Esophagus squamous epithelium (tissue), 5 donors: ENCODE measurements at places on chromosomes 4 and X. TPM values are rescaled to one million over a fixed set of nuclear protein-coding genes. Genes with fewer than 3 reads are reported as not detected.

The CLDN34 gene
- 3.1 TPM for total RNA-seq

The PCDH11X gene
- total RNA-seq = not detected

The UPF3B gene
- total RNA-seq = 2.8 TPM

The KIAA1210 gene
- total RNA-seq = not detected

The RGN gene
- total RNA-seq = 0.44 TPM

The PGAM4 gene
- not detected for total RNA-seq

DNA sequence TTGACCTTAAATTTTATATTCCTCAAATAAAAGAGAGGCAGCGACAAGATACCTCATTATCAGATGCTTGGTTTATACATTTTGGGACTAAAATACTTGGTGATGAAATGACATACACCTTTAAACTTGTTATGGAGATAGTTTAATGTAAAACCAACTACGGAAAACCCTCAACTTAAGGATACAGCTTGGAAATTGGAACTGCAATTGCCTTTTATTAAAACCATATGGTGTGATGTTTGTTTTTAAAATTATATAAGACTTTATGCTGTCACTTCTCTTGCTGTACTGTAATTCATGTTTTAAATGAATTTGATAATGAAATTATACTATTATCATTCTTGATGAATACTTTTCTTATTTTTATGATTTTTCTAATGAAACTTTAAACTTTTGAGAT lies 25.9 kb downstream of the METTL14 start:
- no peak for DNase-seq

DNA sequence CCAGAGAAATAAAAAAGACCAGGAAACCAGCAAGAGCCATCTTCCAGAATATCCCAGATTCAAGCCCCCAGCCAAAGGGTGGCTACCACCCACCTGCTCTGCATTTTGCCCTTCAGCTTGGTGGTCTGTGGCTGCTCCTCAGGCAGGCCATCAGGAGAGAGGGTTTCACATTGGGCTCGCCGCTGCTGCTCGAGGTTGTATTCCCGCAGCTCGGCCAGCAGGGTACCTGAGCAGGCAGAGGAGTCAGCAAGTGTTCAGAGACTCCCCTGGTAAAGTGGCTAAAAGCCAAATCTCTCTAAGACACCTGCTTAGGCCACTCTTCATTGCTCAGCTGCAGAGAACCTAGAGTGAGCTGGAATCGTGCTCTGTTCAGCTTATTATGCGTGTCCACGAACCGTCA lies 110.8 kb upstream of the HSD17B10 start:
- no peak for DNase-seq

DNA sequence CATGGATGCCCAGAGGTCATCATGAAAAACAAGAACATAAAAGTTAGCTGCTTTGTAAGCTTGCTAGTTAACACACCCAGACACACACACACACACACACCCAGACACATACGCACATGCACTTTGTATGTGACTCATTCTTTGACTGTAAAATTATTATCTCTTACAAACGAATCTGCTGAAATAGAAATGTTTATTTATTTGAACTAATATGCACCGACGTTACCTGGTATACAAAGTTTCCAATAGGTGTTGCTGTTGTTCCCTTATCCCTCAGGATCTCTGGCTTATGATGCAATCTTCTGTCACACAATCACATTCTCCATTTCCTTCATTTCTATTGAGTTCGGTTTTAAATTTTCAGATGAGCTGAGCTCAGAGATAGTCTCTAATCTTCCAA lies 209.3 kb downstream of the PTTG2 start:
- DNase-seq = no peak

DNA sequence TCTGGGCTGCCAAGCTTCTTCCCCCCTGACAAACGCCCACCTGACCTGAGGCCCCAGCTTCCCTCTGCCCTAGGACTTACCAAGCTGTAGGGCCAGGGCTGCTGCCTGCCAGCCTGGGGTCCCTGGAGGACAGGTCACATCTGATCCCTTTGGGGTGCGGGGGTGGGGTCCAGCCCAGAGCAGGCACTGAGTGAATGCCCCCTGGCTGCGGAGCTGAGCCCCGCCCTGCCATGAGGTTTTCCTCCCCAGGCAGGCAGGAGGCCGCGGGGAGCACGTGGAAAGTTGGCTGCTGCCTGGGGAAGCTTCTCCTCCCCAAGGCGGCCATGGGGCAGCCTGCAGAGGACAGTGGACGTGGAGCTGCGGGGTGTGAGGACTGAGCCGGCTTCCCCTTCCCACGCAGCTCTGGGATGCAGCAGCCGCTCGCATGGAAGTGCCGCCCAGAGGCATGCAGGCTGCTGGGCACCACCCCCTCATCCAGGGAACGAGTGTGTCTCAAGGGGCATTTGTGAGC lies 37.0 kb downstream of the HTRA3 start:
- no peak for DNase-seq

DNA sequence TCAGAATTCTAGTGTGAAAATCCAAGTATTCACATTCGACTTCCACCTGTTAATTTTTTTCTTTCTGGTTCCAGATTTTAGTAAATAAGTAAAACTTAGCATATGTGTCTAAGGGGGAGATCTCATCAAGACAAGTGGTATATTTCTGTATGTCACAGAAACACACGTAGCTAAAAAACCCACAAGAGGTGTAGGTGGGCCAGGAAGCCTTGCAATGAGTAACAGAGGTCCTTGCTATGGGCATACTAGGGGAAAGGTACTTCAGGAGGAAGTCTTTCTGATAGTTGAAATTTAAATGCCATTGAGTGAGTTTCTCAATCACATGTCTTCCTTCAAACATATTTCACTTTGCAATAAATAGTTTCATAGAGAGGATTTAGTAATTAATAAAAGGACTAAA lies 315.8 kb downstream of the MID1IP1 start:
- no peak for DNase-seq

- DNase-seq = no peak
These were observed 1.2 kb downstream of the UCHL1 start for GRCh38 chr4:41257906-41258305.

GRCh38 chr4:126718136-126718535 lies 914.6 kb upstream of the INTU start:
- DNase-seq = no peak

GRCh38 chr4:104919406-104919805 lies 227.3 kb upstream of the TET2 start:
- DNase-seq = no peak

GRCh38 chrX:148732743-148733142 lies 232.3 kb downstream of the AFF2 start:
- no peak for DNase-seq

DNA sequence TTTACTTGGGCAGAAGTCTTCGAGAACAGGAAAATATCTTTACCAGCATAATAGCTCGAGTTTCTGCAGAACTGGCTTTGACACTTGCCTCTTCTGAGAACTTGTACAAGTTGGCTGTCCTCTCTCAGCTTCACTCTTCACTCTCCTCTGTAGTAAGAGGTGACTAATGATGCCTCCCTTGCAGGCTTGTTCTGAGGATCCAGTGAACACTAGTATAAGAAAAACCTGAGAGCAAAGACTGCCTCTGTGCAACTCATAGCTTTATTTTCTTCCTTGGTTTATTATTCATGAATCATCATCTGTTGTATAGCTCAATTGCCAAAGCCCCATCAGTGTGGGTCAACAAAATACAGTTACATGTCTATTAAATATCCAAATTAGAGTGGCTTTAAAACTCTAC lies 266.7 kb upstream of the CLNK start:
- no peak for DNase-seq

GRCh38 chrX:124433186-124433585 lies 86.8 kb downstream of the SH2D1A start:
- DNase-seq = no peak

GRCh38 chr4:67571975-67572374 lies 13.4 kb downstream of the STAP1 start:
- no peak for DNase-seq

GRCh38 chrX:34900691-34901090 lies 41.9 kb upstream of the FAM47B start:
- DNase-seq = no peak

DNA sequence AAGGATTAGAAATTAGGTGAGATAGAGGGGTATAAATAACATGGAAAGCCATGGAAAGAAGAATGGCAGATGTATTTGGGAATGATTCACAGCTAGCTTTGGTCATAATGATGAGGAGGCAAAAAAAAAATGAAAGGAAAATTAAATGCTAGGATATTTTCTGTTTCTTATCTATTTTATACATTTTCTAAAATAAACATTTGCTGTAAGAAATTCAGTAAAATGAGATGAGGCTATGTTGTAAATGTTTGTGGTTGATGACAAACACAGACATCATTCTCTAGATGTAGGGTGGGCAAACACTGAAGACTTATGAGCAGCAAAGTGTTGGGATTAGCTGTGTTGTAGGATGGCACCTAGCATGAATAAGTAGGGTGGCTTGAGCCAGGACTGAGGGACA lies 407.1 kb downstream of the IL15 start:
- no peak for DNase-seq

- DNase-seq = no peak
These were observed 26.1 kb downstream of the FAM47E start for GRCh38 chr4:76277667-76278066.

- DNase-seq = no peak
These were observed 62.0 kb downstream of the MBNL3 start for GRCh38 chrX:132426695-132427281.

DNA sequence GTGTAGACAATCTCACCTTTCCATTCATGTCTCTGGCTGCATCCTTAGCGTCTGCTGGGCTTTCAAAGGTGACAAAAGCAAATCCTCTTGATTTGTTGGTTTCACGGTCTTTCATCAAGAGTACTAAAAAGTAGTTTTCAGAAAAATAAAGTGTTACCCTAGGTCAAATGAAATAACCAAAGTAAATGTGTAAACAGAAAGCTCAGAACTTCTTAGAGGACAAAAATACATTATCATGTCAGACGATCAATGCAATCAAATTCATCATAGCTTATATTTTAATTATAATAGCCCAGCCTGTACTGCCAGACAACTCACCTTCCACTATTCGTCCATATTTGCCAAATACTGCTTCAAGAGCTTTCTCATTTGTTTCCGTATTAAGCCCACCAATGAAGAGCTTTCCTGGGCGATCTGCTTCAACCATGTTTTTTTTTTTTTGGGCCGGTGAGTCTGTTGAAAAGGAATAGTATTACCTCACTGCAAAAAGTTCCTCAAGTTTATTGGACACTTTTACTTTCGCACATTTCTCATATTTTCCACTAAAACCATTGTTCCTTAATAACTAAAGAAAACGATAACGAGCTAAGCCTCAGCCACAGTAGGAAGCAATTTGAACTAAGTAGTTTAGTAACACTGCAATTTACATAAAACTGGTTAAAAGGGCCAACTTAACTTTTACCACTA lies 1.4 kb downstream of the RBMX start:
- DNase-seq = no peak

DNA sequence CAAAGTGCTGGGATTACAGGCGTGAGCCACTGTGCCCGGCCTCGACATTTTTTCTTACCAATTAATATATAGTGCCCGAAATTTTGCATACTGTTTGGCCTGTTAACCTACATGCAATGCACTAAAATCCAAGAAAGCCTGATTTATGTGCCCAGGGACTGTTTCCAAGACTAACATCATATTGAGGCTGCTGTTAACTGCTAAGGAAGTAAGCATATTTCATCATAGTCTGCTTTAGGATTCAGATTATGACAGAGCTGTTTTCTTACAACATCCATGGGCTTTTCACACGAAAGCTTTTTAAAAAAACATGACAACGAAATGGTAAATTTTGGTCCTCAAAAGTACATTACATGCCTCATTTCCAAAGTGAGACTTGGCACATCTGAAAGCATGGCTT lies 84.4 kb downstream of the STOX2 start:
- no peak for DNase-seq

- no peak for DNase-seq
These were observed 54.9 kb upstream of the MTM1 start for GRCh38 chrX:150513544-150513943.

DNA sequence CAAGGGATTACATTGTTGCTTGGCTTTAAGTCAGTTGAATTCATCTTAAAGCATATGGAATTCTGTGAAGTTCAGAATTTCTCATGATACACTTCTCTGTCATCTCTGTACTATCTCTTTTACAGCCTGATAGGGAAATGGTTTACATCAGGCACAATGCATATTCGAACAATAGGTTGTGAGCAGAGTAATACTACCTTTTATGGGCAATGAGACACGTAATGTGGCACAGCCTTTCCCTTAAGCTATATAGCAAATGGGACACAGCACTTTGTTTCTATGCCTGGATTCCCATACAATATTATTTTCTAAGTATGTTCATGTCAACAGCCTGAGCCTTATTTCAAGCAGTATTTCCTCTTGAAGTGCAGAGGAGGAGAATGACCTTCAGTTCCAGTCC lies 58.4 kb downstream of the SYNPO2 start:
- no peak for DNase-seq

DNA sequence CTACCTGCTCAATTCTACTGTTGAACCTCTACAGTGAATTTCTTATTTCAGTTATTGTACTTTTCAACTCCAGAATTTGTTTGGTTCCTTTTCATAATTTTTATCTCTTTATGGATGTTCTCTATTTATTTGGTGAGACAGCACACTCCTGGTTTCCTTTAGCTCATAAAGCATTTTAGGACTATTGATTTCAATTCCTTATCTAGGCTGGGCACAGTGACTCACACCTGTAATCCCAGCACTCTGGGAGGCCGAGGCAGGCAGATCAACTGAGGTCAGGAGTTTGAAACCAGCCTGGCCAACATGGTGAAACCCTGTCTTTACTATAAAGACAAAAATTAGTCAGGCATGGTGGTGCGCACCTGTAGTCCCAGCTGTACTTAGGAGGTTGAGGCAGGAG lies 57.7 kb downstream of the THOC2 start:
- DNase-seq = no peak

DNA sequence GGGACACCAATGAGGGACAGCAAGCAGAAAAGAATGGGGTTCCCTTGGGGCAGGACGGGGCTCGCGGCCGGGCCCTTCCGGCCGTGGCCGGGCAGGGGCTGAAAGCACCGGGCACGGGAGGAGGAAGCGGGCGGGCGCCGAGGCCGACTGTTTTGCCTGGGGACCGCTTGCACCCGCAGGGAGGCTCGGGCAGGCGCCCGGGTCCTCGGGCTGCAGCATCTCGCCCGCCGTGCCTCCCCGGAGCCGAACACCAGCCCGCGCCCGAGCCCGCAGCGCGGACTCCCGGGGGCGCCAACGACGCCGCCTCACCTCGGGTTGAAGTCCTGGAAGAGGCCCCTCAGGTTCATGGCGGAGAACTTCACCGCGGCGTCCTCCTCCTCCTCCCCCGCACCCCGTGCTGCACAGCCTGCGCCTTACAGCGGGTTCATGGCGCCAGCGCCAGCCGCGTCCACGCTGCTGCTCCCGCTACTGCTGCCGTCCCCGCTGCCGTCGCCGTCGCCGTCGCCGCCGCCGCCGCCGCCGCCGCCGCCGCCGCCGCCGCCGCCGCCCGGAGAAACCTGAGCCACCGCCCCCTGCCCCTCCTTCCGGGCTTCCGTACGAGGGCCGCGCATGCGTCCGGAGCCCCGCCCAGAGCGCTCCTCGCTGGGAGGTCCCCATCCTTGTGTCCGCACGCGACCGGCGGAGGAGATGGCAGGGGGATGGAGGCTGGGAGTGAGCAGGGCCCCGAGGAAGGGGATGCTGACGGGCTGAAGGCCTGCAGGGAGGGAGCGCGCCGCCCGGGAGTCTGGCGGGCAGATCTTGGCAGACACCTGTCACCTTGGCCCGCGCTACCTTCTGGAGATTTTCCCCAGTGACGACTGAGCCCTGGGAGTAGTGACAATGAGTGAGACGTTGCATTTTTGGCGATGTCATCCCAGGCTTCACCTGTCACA lies at the start of gene TMEM185A:
TSS of gene TMEM185A (minus strand) at position 559 of the 932 bp plus-strand sequence. CDS start at position 347, 212 bp downstream.
- DNase-seq = no peak

GRCh38 chr4:158068068-158068467 lies 104.8 kb downstream of the GASK1B start:
- no peak for DNase-seq
